Activated CD8-positive, alpha-beta memory T cell treated with anti-CD3 and anti-CD28 coated beads, Interleukin-2, amount 50 U/mL, for 4 hours (primary cell): ENCODE measurements at places on chromosomes 7 and 10.
A peak's percentile ranks its signal among the peaks of the same experiment; 100 is the strongest.

- DNase-seq, result no peak
These were observed 340.0 kb upstream of the MEOX2 start for GRCh38 chr7:16026253-16027020.

- no peak for DNase-seq
These were observed 191.5 kb downstream of the CELF2 start for GRCh38 chr10:11208908-11209829.

DNA sequence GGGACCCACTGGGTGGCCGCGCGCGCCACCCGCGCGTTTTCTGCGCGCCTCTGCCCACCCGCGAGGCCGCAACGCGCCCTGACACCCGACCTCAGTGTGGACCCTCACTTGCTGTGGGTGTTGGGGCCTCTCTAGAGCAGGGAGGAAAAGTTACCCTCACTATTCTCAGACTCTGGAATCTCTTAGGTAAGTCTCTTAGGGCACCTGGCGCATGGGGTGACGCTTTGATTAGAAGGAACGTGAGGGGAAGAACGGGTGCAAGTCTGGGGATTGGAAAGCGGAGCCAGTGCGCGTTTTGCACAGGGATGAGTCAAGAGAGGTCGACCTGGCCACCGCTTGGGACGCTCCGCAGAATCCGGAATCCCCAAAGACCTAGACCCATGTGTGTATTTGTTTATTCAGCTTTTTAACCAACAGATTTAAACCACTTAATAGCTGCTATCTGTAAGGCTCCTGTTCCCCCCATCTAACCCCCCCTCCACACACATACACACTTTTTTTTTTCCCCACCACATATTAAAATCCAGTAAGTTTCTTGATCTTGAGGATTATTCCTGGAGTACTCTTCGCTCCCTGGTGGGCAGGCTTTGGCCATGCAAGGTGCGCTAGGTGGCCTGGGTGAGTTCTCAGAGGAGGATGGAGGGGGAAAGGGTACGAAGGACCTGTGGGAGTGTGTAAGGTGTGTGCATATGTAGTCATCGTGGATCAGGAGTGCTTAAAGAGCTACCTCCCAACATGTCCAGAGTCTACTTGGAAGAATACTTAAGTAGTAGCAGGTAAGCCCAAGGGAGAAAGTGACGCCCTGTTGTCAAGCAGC, 169.1 kb upstream of the PPP1R3A start:
- DNase-seq, result no peak

DNA sequence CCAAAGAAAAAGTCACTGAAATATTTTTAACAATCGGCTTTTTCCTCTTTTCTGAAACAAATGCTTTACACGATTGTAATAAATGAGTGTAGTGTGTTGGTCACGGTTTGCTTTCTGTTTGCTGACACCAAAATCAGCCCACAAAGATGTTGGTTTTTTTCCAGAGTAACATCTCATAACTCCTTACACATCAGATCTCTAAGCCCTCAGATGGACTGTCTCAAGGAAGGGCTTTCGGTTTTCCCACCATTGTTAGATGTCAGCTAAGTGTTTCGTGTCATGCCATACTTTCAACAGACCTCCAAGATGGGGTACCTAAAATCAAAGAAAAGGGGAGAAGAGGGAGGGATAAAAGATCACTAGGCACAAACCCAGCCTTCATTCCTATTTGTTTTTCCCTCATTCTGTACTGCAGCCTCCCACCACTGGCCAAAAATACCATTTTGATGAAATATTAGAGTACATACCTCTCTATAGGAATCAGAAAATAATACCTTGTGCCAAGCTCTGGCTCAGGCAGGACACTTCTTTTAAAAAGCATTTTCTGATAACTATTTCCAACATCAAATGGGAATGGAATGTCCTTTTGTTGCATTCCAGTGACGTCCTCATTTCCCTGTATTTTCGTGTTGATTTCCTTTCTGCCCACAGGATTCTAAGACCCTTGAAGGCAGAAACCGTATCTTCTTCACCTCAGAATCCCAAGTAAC, 159.1 kb downstream of the DGKI start:
- no peak for DNase-seq

GRCh38 chr10:125980521-125981035, 84.2 kb downstream of the FANK1 start:
- no peak for DNase-seq

DNA sequence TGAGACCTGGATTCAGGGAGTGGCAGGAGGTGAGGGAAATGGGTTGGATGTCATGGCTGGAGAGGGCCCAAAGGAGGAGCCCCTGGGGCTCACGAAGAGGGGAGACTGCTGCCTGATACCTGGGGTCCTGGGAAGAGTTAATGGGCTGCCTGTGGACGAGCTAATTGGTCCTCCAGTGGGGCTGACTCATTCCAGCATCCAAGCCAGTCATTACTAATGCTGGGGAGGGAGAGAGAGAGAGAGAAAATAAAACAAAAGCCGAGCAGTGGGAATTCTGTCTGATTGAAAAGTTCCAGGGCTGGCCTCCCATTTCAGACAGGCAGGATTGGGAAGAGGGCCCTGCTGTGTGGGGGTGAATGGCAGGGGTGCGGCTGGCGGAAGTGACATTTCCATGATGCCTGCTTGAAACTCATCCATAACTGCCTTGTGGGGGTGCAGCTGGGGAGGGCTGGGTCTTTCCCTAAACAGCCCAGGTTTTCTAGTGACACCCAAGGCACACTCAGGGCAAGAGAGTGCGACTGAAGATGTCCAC, 297.8 kb downstream of the RPS24 start:
- no peak for DNase-seq

DNA sequence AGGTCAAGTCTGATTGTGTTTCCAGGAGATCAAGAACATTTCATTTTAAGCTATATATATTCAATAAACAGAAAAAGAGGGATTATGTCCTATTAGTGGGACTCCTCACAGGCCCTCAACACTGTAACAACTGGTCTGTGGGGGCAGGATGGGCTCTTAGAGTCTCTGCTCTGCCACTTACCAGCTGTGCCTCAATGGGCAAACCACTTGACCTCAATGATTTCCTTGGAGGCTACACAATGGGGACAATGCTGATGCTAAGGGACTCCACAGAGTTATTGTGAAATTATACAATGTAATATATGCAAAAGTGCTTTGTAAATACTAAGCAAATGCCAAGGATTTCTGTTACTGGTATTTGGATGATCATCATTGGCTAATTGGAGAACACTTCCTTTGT, 33.2 kb upstream of the MXI1 start:
- no peak for DNase-seq

GRCh38 chr10:95214793-95215192, 20.8 kb downstream of the ACSM6 start:
- no peak for DNase-seq

DNA sequence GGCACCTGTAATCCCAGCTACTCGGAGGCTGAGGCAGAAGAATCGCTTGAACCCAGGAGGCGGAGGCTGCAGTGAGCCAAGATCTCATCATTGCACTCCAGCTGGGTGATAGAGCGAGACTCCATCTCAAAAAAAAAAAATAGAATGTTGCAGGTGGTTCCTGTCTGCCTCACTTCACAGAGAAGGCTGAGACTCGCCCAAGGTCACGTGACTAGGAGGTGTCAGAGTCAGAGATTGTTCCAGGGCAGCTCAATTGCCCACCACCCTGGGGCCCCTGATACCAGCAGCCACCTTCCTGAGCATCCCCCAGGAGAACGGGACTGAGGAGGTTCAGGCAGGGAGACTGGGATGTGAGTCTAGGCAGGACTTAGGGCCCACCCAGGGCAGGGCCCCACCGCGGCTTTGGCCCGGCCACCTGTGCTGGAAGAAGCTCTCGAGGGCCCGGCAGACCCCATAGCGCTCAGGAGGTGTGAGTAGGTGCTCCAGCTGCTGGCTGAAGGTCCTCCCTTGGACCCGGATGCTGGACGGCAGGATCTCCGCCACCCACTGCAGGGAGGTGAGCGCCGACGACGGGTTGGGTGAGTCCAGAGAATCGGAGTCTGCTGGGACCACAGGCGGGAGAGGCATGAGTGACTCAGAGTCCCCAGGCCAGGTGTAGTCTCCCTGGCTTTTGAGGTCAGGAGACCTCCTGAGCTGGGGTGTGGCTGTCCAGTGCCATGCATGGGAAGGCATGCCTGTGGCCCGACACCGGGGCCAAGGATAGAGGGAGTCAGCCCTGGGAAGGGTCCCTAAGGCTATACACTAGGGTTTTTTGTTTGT, 30.9 kb downstream of the GRID2IP start:
- no peak for DNase-seq

GRCh38 chr7:147803151-147803550, 787.4 kb upstream of the C7orf33 start:
- DNase-seq, result no peak

GRCh38 chr10:20670579-20670978, 226.5 kb downstream of the NEBL start:
- DNase-seq, result no peak

GRCh38 chr7:3063016-3063753, 19.5 kb upstream of the CARD11 start:
- DNase-seq, result peak; percentile 79

DNA sequence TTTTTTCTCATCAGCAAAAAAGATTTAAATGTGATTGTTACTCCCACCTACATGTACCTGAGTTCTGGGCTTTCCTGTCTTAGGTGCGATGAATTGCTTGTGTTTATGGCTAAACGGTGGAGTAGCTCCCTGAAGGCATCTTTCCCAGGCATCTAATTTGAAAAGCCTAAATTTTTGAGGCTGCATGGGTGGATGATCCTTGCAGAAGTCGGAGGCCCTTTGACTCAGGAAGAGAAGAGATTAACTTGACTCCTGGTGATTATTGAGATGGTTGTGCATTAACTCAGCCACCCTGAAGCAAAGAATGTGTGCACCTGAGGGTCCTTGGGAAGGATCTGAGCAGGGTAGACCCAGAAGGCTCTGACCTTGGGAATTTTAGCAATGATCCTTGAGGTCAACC, 155.6 kb upstream of the SEMA3C start:
- no peak for DNase-seq

GRCh38 chr7:69819333-69819705, 221.0 kb downstream of the AUTS2 start:
- no peak for DNase-seq

DNA sequence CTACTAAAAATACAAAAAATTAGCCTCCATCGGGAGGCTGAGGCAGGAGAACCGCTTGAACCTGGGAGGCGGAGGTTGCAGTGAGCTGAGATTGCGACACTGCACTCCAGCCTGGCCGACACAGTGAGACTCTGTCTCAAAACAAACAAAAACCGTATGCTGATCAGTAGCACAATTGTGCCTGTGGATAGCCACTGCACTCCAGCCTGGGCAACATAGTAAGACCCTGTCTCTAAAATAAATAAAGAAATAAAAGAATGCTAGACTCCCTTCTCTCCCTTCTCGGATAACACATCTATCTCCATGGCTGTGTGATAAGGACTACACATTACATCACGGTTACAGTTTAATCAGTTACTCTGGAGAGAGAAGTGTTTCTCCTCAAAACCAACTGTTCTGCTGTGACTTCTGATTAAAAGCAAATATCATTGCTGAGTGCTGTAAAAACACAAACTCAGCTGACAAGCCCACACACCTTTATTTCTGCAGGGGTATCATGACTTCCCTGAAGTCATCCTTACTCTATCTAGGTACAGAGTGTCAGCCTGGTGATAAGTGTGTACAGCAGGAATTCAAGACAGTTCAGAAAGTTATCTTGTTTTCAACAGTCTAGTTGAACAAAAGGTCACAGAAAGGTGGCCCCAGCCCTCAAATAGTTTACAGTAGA, 5.3 kb upstream of the ARHGAP19 start:
- no peak for DNase-seq

DNA sequence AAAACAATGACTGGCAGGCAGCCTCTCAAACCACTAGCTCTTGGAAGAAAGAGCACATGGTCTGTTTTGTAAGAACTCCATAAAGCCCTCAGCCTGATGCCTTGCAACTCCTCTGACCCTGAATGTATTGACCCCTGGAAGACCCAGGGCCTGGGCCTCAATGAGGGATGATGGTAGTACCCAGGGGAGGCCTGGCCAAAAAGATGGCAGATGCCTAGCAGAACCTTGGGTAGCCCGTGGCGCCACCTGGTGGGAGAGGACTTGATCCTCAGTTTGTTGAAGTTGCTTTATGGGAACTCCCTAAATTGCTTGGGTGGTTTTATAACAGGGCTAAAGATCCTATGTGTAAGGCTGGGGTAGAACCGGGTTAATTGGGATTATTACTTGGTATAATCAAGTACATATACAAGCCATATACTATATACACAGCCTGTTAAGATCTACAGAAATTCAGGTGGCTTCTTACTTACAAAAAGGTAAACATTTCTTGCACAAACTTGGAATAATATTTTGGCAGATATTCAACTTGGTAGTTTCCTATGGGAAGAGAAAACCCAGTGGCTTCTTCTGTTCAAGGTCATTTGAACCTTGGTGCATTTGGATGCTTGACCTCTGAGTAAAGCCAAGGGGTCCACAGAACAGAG, 95.8 kb upstream of the CACUL1 start:
- peak; percentile 63 for DNase-seq

DNA sequence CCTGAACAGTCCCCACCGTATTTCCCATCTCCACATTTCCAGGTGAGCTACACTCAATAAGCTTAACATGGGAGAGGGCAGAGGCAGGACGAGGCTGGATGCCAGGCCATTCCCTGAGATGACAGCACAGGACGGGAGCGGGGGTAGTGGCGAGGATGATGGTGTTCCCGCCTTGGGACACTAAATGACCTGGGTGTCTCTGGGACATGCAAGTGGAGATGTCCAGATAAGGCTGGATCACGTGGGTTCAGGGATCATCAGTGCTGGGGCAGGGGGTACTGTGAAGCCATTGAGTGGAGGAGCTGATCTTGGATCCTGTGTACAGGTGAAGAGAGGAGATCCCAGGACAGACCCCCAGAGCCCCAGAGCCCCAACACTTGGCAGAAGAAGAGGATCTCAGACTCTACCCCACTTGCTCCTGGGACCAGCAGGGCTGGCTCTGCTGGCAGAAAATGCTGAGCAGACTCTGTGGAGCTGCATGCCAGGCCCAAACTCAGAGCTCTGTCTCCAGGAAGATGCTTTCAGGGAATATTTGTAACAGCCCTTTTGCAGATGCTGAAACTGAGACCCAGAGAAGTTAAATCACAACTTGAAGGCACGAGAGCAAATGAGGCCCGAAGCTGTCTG, 29.7 kb upstream of the HSPA12A start:
- no peak for DNase-seq

- DNase-seq, result no peak
These were observed 90.3 kb downstream of the INPP5A start for GRCh38 chr10:132627666-132628531.

DNA sequence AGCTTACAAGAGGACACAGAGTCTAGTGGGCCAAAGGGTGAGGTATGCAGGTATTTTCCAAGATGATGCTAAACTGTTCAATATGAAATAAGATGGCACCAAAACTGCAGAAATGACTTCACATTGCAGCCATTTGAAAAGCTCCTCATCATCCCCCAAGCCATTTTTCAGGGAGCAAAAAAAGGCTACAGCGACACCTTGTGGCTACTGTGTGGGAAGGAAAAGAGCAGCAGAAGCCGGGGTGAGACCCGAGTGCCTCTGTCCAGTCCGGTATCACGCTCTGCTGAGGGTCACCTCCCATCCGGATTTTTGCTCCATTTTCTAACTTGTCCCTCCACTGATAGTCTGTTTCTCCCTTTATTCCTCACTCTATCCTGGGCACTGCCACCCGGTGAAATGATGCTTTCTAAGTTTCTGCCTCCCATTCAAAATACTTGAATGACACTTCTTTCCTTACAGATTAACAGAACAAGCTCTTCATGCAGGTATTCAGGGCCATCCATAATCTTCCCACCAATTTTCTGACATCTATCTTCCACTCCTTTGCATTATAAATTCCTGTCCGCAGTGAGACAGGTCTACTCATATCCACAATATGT, 220.2 kb downstream of the DGKI start:
- no peak for DNase-seq
